ENCODE measurements at places on chromosomes 6 and 20.

- no peak for DNase-seq
Measured at GRCh38 chr6:154920495-154921200, 74.5 kb upstream of the TIAM2 start.

DNA sequence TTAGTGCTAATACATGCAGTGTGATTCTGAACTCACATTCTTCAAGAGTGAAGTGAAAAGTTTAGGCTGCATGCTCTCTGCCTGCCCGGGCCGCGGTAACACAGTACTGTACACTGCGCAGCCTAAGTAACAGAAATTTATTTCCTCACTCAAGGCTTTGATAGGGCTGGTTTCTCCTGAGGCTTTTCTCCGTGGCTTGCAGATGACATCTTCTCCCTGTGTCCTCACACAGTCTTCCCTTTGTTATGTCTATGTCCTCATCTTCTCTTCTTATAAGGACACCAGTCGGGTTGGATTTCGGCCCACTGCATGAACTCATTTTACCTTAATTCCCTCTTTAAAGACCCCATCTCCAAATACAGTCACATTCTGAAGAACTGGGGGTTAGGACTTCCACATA, 51.1 kb upstream of the TMEM170B start:
- DNase-seq, result no peak

GRCh38 chr6:167700199-167700598, 126.5 kb upstream of the AFDN start:
- DNase-seq, result no peak

- DNase-seq, result no peak
Measured at GRCh38 chr6:133889557-133890403, 867 bp downstream of the TCF21 start.

DNA sequence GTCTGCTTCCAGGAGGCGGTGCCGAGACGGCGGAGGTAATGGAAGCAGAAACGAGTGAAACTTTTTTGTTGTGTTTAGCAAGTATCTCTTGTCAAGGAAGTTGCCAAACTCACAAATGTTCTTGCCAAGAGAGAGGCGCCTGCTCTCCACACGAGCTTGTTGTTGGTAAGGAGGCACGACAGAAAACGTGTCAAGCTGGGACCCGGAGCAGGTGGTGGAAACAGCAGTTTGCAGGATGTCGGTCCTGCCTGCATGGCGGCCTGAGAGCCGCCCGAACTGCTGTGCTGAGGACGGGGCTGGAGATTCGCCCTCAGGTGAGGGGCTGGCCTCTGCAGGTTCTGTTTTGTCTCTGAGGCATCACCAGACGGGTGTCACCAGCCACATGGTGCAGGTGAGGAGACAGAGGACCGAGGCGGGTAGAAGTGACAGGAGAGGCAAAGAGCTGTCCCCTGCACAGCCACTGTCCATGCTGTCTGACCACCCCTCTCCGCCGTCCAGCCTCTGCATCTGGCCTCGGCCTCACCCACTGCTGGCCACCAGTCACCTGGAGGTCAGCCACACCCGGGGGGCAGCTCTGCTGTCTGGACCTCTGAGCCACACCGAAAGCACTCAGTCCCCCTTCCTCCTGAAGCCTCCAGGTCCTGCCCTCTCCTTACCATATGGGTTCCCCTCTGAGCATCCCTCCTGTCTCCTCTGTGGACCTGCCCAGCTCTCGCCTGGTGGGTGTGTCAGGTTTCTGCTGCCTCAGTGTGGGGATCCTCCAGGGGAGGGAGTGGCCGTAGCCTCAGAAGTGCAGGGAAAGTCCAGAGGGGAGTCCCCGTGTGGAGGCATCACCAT, 261.5 kb downstream of the TAF4 start:
- no peak for DNase-seq

DNA sequence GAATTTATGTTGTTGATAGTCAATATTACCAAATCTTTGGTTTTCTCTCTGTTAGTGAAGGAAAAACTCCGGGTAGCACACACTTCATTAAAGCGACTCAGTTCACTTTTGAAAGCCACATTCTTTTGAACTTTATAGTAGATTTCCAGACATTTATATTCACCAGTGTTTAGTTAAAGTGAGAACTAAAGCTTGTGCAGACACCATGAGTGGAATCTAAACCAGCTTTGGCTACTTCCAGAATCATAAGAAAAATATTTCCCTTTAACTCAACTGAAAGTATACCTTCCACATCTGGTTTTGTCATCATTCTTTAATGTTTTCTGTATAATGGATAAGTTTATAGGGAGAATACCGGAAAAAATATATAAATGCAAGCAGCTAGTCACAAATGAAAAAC, 92.1 kb upstream of the COL21A1 start:
- DNase-seq, result no peak

GRCh38 chr6:148169706-148170105, 172.9 kb upstream of the SASH1 start:
- DNase-seq, result no peak

- DNase-seq, result no peak
Measured at GRCh38 chr6:34152042-34152524, 6.2 kb upstream of the GRM4 start.

GRCh38 chr6:163720460-163721235, 306.1 kb downstream of the QKI start:
- DNase-seq, result no peak

- DNase-seq, result no peak
Measured at GRCh38 chr6:101851911-101852310, 458.4 kb downstream of the GRIK2 start.

GRCh38 chr6:45983062-45983461, 32.6 kb downstream of the CLIC5 start:
- DNase-seq, result no peak

- DNase-seq, result no peak
Measured at GRCh38 chr20:21513881-21514540, at the start of gene NKX2-2. Gene NKX2-2, minus strand, starts transcription at chr20:21514064. Its CDS starts 395 bp downstream, at chr20:21513669.

DNA sequence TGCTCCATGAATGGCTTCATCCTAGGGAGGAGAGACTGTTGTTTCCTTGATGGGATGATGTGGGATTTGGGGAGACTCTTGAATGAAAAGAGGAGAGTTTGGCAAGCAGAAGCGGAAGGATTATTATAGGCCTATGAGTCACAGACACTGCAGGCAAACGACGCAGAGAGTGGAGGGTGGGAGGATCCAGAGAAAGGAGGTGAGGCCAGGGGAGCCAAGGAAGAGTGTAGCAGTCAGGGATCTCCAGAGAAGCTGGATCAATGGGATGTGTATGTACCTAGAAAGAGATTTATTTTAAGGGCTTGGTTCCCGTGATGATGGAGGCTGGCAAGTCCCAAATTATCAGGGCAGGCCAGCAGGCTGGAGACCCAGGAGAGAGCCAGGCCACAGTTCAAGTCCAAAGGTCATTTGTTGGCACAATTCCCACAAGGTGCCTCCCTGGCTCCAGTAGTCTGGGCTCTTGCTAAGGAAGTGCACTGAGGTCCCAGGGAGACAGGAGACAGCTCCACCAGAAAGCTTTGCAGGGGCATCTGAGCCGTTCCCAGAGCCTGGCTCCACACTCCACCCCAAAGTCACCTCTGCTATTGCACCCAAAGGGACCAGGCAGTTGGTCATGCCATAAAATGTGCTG, 76.0 kb downstream of the ADTRP start:
- no peak for DNase-seq

GRCh38 chr6:161336479-161336878, 62.6 kb upstream of the AGPAT4 start:
- DNase-seq, result no peak

DNA sequence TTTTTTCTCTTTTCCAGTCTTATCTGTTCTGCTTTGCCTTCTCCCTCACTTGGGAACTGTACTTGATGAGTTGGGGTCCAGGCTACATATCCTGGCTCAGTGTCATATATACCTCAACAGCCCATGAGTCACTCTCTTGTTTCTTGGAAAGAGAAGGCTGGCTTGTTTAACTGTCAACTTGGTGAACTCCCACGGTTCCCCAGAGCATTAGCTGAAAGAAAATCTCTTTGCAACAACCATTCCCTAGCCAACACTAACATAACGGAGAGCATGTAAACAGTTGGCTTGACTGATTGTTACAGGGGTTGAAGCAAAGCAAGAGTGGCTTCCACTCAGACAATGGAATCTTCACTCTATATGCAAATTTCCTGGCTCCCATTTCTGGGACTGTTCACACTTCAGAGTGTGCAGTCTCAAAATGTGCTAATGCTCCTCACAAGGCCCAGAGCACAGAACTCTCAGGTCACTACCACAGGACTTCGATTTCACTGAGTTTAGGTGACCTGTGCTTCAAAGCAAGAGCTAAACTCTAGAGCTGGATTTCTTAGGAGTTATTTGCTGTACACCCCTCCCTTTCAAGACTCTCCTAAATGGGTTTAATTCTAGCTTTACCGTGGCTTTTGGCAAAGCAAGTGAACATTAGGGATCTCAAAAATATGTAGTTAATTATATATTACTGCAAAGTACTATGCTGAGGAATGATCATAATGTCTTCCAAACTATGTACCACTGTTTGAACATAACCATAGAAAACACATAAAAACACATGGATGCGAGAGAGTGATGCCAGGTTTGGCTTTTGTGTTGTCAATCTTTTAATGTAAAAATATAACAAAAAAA, 609.8 kb downstream of the RFPL4B start:
- DNase-seq, result no peak

DNA sequence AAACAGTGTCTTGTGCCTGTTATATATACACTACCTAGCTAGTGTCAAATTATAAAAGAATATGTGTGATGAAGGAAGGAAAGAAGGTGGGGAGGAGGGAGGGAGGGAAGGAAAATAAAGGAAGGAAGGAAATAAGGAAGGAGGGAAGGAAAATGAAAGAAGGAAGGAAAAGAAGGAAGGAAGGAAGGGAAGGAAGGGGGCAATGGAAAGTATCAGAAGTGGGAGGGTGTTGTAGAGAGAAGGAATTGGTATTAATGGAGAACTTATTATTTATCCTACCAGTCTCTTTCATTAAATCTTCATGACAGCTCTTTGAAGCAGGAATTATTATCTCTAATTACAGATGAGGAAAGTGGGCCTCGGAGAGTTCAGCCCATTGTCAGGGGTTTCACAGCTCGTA, 202.4 kb downstream of the SAMD5 start:
- DNase-seq, result no peak

- DNase-seq, result no peak
Measured at GRCh38 chr6:165880686-165881085, 217.6 kb upstream of the PDE10A start.

GRCh38 chr6:166512567-166512966, 73.9 kb downstream of the RAMACL start:
- DNase-seq, result peak; percentile 38

GRCh38 chr20:51884561-51884960, 82.2 kb upstream of the SALL4 start:
- DNase-seq, result no peak

DNA sequence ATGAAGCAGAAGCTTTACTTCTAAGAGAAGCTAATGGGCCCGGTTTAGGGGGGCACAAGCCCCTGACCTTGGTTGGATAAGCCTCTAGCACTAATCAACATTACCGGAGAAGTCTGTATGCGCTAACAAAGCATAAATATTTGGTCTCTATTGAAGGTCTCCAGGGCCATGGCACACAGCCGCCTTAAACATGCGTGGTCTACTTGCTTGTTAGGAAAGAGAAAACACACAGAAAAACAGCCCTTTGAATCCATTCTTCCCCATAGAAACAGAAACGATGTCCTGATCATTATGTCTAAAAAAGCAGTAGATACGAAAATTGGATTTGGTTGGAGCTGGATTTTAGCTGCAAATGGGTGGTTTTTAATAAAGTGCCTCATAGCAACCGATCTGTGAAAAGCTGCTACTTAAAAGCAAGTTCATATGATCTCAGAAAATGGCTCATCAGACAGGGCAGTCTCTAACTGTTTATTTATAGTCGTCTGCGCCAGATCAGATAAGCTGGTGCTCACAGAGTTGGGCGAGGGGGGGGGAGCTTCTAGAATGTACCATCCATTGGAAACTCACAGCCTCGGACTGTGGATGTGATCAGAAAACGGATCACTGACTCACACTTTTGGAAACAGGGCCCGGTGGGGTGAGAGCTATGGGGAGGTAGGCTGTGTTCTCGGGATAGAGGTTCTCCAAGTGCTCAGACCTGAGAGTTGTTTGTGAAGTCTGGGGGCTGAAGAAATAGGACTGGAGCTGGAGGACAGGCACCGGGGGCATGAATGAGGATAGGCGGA, 35.3 kb upstream of the APCDD1L start:
- DNase-seq, result no peak

DNA sequence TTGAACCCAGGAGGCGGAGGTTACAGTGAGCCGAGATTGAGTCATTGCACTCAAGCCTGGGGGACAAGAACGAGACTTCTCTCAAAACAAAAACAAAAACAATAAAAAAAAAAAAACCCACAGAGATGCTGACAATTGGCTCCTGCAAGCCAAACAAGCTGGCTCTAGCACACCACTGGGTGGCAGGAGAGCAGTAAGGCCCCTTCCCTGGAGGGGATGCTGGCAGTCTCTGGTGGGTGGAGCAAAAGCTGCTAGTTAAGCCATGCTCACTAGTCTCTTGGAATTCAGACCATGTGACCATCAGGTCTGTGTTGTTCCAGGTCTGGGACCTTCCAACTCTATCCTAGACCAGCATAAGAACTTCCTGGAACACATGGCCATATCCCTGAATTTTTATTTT, 18.9 kb upstream of the DSN1 start:
- no peak for DNase-seq

DNA sequence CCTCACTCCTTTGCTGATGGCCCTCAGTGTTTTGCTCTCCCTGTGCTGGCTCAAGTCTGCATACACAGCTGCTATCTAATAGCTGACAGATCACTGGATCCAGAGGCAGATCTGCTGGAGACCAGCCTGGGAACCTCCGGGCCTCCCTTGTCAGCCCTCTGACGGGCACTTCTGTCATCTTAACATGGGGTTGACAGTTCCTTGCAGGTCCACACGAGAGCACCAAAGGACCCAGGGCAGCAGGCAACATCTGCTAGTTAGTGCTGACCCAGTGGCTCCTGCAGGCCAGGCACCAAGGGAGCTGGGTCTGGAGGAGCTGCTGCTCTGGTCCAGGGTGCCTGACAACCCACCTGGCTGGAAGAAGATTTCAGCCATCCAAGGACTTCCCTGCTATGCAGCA, 208.1 kb downstream of the UST start:
- no peak for DNase-seq

DNA sequence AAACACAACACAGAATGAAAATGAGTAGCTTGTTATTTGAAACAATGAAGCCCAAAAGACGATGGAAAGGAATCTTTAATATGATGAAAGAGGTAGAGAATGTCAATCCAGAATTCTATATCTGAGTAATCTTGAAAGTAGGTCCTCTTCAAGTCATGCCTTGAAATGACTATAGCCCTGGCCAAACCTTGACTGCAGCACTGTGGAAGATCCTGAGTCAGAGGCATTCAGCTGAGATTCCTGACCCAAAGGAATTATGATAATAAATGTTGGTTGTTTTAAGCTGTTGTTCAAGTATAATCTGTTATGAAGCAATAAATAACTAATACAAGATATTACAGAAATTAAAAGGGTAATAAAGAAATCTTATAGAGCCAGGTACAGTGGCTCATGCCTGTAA, 64.8 kb downstream of the IBTK start:
- no peak for DNase-seq
